Esophagus muscularis mucosa (tissue), 4 donors: ENCODE measurements at places on chromosomes 1 and 21.

GRCh38 chr1:51559064-51559500, 40.0 kb upstream of the EPS15 start:
- no peak for DNase-seq

GRCh38 chr1:181680871-181681270, 197.6 kb downstream of the CACNA1E start:
- DNase-seq: no peak

DNA sequence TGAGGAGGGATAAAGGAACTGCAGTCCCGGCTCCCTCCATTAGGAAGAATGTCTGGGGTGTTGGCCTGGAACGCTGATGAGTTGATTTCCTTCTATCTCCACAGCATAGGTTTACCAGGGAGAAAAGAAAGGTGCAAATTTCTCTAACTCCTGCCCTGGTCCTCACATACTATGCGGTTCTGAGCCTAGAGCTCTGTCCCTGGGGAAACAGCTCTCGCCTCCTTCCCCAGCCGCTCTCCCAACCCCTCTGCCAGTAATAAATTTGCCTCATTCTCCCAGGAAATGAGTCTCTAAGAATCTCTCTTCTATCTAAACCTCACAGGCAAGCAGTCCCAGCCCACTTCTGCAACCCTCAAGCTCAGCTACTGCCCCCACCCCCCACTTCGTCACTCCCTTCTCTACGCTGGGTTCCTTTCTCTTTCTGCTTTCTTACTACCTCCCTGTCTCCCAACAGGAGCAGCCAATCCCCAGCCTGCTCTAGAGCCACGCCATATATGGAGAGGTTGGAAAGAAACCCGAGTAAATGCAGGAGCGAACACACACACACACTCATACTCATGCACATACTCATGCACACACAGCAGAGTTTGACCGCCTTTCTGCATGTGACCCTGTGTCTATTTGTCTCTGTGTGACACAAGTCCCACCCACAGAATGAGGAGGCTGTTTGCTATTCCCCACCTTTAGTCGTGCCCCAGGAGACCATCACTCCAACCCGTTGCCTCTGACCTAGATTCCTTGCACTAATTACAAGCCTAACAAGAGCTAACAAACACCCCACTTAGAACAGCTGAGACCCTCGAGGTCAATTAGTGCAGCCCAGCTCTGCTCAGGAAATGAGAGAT, 13.4 kb downstream of the PLEKHO1 start:
- peak; percentile 98 for DNase-seq

DNA sequence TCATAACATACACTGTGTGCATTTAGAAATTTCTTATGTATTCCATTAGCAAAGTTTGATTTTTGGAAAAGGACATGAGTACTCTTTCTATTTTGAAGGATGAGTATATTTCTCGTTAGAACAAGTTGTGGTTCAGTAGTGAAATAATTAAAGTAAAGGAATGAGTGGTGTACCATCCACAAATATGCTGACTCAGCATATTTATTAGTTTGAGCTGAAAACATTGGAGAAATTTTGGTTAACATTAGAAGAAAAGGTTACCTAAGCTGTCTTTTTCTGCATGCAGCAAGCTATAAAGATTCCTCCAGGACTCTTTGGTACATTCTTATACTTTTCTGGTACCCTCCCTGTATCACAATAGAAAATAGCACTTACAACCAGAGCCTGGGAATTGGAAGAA, 5.7 kb upstream of the OR2L5 start:
- no peak for DNase-seq

DNA sequence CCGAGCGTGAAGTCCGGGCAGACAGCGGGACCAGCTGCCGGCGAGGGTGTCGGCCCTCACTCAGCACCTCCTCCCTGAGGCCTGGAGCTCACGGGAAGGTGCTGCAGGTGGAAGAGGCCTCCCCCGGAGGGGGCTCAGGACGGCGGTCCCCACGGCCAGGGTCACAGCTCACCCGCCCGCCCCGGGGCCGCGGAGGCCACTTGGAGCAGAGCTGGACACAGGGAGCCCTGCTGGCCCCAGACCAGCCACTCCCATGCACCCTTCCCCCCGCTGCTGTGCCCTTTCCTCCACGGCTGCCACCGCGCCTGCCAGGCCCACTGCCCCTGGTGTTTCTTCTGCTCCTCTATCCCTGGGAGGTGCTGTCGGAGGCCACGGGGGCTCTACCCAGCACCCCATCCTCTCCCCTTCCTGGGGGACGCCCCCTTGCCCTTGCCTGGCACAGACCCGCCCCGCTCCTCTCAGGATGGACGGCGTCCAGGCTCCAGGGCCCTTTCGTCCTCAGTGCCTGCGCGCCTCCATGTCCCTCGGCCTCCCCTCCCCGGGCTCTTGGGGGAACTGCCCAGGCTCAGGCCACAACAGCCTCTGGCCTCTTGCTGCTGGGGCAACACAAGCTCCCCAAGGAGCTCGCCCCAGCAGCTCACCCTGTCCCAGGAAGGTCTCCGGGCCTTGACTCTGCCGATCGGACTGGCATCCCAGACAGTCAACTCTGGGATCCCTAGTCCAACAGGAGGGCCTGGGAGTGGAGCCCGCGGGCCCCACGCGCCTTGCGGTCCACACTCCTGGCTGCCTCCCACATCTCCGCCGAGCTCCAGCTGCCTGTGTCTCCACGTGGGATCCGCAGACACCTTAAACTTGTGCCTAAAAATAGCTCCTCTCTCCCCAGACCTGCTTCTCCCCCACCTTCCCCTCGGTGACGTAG, 4.1 kb downstream of the TMEM240 start:
- no peak for DNase-seq

DNA sequence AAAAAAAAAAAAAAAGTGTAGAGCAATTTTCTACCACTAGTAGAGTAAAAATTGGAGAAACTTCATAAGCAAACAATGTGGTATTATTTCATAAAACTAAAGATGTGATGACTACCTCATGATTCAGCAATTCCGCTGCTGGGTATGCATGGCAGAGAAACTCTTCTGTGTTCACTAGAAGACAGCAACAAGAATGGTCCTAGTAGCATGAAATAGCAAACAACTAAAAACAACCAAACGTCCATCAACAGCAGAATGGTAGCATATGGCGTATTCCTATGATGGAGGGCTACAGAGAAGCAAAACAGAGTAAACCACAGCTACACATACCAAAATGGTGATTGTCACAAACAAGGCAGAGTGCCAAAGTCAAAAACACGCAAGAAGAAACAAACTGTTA, 18.9 kb downstream of the HTR1D start:
- DNase-seq: no peak

GRCh38 chr1:233224311-233224710, 71.2 kb downstream of the PCNX2 start:
- peak; percentile 29 for DNase-seq

DNA sequence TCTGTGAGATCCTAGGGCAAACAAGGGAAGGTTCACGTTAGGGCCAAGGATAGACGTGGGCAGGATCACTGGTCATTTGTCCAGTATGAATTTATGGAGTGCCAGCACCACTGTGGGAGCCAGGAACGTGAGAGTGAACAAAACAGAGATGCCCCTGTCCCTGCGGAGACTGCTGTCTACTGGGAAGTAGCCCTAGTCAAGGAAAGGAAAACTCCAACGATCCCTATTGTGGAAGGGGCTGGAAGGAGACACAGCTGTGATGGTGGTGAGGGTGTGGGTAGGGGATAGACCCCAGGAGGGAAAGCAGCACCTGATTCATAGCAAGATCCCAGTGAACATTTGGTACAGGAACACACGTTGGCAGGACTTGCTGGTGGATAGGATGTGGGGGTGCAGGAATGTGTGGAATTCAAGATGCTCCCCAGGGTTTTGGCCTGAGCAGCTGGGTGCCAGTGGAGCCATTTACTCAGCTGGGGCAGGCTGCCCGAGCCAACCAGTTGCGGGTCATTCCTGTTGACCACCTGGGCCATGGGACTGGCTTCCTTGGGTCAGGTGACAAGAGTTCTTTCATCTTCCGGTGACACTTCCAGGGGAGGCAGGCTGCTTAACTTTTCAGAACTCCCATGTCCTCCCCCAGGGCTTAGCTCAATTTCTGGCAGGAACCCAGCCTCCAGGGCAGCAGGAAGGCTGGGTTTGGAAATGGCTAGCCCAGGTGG, 1.2 kb upstream of the ATP13A2 start:
- DNase-seq: no peak
